ENCODE measurements at places on chromosomes 16 and 17.

- peak; percentile 89 for DNase-seq
Observed at GRCh38 chr17:10316801-10317542, 55.8 kb downstream of the MYH13 start.

DNA sequence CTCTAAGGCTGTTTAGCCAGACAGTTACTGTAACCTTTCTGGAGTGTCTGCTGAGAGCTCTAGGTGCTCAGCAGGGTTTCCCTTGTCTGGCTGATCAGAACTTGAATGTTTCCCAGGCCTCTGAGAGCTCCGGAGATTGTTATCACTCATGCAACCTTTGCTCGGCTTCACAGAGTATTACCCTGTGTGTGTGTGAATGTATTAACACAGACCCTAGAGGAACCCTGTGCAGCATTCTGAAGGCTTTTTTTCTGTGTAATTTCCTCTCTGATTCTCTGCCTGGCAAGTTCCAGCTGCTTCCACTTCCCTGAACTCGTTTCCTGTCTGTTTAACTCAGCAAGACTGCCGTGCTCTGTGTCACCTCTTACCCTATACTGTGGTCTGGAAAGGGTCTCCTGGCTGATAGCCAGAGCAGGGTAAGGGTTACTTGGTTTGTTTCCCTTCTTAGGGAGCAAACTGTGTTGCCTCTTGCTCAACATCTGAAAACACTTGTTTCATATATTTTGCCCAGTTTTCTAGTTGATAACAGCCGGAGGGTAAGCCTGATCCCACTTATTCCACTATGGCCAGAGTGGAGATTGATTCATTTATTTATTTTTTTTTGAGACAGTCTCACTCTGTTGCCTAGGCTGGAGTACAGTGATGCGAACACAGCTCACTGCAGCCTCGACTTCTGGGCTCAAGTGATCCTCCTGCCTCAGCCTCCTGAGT lies 21.7 kb downstream of the PRMT7 start:
- DNase-seq = no peak

GRCh38 chr17:38896346-38896954 lies 26.6 kb downstream of the LASP1 start:
- DNase-seq = no peak

DNA sequence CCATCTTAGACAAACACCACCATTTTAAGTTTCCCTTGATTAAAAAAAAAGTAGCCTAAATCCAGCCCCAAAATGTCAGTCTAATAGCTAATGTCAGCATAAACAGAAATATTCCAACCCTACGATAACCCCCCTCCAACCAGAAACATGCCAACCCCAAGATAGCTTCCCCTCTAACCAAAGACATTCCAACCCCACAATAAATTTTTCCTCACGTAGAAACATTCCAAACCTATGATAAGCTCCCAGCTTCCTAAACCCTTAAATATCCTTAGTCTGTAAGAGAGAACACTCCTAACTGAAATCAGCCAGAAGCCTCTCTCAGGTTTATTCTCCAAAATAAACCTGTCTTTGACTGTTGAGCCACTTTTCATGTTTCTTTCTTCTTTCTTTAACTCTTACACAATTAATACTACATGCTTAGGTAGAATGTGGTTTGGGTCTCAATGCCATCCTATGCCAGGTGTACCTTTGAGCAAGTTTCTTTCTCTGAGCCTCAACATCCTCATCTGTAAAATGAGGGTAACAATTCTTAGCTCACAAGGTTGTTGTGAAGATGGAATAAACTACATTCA lies 10.5 kb upstream of the KRT38 start:
- no peak for DNase-seq

DNA sequence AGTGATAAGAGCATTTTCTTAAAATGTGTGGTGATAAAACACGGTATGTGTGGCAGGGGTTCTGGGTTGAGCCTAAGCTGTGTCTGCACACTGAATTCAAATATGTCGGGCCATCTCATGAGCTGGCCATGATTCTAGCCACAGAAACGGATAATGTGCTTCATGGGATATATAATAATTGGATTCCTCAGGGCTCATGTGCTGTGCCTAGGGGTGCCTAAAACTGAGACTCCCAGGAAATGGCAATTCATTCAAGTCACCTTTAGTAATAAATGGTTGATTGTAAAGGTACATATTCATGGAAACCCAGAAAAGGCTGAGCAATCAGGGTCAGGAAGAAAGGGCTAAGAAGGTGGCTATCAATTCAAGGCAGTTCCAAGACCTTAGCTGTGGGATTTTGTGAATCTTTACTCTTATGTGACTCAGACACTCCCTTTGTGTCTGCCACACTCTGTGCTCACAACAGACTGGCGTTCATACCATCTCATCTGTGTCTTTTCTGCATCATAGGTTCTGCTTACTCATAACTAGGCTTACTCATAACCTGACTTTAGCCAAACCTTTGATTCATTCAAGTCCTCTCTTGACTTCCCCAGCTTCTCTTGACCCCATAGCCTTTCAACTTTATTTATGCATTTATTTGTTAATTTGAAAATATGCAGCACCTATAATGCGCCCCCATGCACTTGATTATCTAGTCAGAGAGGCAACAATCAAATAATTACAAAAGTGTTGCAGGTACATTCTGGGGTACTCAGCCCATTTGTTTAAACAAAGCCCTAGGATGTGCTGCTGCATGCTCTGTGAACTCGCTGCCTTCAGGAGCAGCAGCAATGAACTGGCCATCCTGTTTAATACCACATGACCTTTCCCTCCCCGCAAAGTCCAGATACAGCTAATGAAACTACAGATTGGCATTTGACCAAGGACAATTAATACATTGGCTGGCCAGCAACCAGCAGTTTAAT lies 28.4 kb upstream of the MED13 start:
- DNase-seq = no peak

DNA sequence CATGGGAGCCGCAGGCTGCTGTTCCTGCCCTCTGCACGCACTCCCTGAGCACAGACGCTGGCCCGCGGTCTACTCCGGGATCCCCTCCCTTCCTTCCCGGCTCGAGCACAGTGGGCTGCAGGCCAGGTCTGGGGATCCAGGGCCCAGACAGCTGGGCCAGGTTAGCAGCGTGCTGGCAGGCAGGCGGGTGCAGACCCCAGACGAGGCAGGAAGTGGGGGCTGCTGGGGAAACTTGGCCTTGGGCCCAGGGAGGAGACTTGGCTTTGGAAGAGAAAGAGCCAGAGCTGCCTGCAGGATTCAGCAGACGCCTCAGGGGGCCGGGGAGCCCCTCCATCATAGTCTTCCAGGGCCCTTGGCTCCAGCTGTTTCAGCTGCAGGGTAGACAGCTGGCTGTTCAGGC lies 30.2 kb upstream of the ABCC3 start:
- DNase-seq = no peak

GRCh38 chr16:65497571-65497970 lies 375.7 kb upstream of the CDH11 start:
- no peak for DNase-seq

DNA sequence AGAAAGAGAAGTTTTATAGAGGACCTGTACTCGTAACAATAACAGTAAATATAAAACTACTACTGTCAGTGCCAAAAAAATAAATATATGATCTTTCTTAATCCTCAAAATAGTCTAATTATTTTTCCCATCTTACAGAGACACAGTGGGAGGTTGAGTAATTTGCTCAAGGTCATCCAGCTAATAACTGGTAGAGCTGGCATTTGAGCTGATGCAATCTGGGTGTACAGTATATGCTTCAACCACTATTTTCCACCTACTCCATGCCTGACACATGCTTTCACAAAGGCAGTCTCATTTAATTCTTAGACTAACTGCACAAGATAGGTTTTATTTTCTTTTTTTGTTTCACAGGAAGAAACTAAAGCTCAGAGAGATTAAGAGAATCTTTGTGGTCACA lies 33.6 kb downstream of the PIGL start:
- DNase-seq = no peak

GRCh38 chr17:11981862-11982261 lies 15.4 kb downstream of the ZNF18 start:
- no peak for DNase-seq

DNA sequence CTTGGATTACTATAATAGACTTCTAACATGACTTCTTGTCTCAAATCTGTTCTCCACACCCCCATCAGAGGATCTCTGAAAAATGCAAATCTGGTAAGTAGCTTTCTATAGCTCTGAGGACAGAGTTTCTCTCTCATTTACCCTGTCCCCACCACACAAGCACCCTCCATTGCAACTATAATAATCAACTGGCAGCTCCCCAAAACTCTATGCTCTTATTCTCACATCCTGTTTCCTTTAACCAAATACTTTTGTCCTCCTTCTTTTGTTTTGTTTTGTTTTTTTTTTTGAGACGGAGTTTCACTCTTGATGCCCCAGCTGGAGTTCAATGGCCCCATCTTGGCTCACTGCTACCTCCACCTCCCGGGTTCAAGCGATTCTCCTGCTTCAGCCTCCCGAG lies 73.4 kb downstream of the HELZ start:
- no peak for DNase-seq

DNA sequence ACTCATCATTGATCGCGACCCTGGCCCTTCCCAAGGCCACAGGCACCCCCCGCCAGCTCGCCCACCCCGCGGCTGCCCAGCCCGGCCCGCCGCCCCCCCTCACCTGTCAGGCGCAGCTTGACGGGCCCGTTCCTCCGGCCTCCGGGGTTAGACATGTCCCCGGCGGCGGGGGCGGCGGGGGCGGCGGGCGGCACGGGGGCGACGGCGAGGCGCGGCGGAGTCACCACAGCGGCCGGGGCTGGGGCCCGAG lies 456 bp downstream of the SMURF2 start:
- DNase-seq = no peak

Measured in mesenteric fat pad (tissue), 1 donor.